ENCODE measurements at places on chromosomes 13 and 19.

GRCh38 chr13:51832471-51833152 lies 12.4 kb downstream of the TMEM272 start:
- no peak for DNase-seq

- DNase-seq = no peak
These were observed 153.9 kb downstream of the DACH1 start for GRCh38 chr13:71712988-71713653.

DNA sequence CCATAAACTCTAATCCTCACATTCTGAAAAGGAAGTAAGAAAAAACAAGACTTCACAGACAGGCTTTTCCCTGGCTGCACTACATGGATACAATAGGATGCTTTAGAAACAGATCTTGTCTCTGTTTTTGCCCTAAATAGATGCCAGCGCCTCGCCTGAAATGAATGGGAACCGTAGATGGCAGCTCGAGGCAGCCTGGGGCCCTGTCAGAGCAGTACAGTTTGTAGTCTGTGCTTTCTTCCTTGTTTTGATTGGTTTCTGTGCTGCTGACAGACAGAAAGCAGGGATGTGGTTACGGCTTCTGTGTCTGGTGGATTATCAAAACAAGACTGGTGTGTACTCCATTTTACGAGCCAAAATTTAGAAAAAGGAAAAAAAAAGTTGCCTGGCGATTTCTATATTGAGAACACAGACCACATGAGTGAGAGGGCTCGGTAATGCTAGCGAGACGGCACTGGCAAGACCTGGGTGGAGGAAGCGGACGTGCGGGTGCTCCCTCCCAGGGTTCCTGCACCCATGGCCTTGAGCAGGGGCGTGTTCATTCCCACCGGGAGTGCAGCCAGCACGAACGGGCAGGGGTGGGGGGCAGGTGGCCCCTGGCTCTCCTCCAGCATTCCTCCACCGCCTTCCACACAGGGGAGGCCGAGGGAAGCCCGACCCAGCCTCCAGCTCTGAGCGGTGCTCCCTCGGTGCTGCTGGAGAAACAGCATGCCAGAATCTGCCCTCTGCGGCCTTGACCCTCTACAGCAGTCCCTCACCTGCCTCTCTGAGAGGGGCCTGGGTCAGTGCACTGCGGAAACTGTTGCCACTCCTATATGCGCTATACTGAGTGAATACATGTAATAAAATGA lies 37.6 kb upstream of the C1QTNF9 start:
- no peak for DNase-seq

DNA sequence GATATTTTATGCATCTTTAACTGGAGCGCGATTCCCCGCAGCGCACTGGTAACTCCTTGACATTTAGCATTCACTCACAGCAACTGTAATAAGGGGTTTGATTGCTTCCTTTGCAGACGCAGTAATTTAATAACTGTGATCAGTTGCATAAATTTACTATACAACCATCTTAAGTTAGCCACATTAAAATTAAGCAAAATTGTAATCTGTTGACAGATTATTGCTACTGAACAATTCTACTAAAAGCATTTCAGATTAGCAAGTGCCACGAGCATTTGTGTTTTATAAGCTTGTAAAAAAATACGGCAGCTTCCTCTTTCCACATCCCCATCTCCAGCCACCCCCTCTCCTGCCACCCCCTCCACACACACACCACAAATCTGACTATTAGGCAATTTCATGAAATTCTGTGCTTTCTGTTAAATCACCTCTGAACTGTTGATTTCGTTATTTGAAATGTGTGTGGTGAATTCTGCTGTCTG lies 44.4 kb downstream of the TSHZ3 start:
- DNase-seq = no peak

- no peak for DNase-seq
These were observed 37.5 kb upstream of the XPO4 start for GRCh38 chr13:20940083-20940482.

GRCh38 chr19:19213426-19214158 lies 1.8 kb downstream of the NCAN start:
- DNase-seq = no peak

DNA sequence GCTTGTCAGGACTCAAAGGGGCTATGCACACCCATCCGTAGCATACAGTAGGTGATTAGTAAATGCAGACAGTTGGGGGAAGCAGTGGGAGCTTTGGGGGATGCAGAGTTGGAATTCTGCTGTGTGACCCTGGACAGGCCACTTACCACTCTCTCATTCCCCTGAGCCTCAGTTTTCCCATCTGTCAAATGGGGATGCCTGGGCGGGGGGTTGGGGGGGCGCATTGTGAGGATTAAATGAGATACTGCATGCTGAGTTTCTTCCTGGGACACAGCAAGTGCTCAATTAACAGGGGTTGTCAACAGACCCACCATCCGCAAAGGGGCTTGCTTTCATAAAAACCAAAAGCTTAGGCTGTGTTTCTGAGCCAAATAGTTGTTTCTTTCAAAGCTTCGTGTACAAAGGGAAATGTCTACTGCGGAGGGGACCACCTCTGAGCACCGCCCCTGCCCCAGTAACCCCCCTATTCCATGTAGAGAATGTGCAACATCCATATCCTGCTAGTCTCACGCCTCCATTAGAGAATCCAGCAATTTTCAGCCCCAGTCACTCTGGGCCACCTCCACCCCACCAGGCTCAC lies 132.4 kb downstream of the IER2 start:
- no peak for DNase-seq

GRCh38 chr19:17078036-17078919 lies 2.7 kb downstream of the MYO9B start:
- no peak for DNase-seq

DNA sequence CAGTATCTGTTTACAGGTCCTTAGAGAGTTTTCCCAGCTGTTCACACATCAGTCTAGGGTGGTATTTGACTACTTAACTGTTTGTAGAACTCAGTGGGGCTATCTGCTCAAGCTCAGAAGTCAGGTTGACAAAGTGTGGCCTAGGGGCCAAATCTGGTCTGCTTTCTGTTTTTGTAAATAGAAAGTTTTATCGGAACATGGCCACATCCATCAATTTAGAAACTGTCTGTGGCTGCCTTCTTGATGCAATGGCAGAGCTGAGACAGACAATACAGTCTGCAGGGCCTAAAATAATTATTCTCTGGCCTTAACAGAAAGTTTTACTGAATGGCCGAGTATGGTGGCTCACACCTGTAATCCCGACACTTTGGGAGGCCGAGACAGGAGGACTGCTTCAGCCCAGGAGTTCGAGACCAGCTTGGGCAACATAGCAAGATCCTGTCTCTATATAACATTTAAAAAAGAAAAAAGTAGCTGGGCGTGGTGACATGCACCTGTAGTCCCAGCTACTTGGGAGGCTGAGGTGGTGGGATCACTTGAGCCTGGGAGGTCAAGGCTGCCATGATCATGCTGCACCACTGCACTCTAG lies 2.4 kb downstream of the SMG9 start:
- DNase-seq = no peak

- DNase-seq = no peak
These were observed 4.4 kb downstream of the ATP12A start for GRCh38 chr13:24684600-24684998.

- DNase-seq = no peak
These were observed 1020.0 kb upstream of the SLC10A2 start for GRCh38 chr13:104086210-104086609.

DNA sequence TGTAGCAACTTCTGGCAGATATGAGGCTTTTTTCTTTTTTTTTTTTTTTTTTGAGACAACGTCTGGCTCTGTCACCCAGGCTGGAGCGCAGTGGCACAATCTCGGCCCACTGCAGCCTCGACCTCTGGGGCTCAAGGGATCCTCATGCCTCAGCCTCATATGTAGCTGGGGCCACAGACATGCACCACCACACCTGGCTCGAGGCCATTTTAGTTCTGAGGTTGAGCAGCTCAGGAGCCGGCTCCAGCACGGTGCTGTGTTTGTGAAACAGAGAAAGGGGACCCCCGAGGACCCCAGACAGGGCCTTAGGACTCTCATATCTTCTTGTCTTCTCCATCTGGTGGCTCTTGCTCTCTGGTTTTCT lies 3.4 kb upstream of the FLT3LG start:
- no peak for DNase-seq

DNA sequence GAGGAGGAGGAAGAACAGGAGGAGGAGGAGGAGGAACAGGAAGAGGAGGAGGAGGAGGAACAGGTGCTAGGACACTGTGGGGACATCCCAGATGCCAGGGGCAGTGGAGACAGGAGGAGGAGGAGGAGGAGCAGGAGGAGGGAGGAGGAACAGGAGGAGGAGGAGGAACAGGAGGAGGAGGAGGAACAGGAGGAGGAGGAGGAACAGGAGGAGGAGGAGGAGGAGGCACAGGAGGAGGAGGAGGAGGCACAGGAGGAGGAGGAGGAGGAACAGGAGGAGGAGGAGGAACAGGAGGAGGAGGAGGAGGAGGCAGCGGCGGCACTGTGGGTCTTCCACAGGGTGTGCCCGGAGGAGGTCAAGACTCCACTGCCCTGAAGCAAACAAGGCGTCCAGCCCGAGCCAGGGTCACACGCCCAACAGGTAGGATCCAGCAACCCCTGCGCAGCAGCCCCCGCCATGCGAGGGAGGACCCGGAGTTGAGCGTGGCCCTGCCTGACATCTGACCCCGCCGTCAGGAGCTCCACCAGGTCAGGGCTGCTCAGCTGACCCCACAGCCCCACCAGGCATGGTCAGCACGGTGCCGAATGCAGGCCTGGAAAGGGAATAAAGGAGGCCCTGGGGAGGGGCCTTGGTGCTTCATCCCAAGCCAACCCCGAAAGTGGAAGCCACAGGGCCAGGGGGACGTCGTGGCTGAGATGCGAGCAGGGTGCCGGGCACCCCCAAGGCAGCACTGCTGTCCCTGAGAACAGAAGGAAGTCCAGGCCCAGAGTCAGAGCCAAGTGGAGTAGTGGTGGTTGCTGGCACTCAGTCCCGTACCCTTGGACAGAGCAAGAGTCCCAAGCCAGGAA lies 9.2 kb downstream of the SBNO2 start:
- no peak for DNase-seq

- no peak for DNase-seq
These were observed 170.9 kb downstream of the LACC1 start for GRCh38 chr13:44050450-44051063.

DNA sequence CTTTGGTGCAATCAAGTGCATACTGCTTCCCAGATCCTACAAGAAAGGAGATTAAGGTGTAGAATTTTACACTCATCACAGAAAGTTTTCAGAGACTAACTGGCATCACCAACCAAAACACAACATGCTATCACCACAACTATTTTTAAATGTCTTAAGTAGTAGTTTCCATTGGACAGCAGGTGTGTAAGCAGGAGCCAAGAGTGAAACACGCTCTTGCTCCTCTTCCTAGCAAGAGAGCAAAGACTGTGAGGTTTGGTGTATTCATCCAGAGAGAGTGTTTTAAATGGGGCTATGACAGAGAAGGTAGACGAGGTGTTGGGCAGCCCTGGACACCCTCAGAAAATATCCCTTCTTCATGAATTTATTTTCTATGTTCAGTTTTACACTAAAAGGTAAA lies 12.5 kb upstream of the LILRA4 start:
- DNase-seq = no peak

- DNase-seq = no peak
These were observed 4.9 kb downstream of the VAV1 start for GRCh38 chr19:6777434-6777833.

DNA sequence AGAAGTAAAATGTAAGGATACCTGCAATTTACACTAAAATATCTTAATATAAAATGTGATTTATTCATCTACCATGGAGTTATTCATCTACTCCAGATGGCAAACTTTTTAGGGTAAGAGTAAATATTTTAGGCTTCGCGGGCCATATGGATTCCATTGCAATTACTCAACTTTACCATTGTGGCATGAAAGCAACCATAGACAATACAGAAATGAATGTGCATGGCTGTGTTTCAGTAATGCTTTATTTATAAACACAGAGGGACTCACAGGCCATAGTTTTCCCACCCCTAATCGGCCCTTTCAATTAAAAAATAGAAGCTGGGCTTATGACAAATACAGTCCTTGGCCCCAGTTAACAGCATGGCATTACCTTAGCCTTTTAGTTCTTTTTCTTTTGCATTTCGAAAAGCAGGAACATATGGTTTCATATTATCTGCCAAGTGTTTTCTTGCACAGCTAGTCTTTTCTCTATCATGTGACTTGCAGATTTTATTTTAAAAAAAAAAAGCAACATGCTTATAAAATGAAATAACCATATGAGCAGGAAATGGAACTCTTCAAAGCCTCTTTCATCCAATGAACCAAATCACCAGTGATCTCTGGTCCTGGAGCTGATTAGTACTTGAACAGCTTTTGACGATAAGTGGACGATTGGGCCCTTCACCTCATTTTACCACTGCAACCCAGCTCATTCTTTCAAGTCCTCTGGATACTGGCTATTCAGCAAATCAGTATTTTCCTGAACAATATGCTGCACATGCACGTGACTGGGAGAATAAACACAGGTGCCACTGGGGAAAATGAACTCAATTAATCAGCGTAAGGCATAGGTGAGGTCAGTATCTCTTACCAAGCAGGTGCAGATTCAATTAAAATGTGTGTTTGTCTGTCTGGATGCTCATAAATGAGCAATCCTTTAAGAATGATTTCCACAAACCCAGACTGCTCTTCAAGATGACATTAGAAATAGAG lies 63.9 kb downstream of the LHFPL6 start:
- no peak for DNase-seq

- no peak for DNase-seq
These were observed 47.5 kb upstream of the MBNL2 start for GRCh38 chr13:97174638-97175037.

- DNase-seq = no peak
These were observed 182.8 kb downstream of the UGGT2 start for GRCh38 chr13:95870421-95870820.

DNA sequence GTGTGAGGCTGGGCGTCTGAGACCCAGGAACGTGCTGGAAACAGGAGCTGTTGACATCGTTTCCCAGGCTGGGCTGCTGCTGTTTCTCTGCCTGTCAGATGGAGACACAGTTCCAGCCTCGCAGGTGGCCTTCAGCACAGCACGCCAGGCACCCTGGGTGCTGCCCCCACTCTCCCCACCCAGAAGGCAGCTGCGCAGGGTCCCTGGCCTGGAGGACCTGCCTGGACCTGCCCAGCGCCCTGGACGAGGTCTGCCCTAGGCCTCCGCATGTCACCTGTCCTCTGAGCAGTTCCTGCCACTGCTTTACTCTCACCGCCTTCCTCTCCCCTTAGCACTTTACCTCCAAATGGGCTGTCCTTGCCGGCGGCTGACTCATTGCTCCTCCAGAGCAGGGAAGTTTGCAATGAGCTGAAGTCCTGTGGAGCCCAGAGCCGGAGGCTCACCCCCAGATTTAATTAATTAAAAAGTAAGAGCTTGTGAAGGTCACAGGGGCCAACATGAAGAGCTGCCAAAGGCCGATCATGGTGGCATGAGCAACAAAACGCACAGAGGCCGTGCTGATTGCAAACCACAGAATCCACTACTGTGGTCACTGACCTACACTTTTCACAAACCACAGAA lies 32.2 kb downstream of the C13orf46 start:
- no peak for DNase-seq
